ENCODE measurements at places on chromosomes 2 and 18.

GRCh38 chr18:7632152-7633098 is 65.3 kb downstream of the PTPRM start:
- DNase-seq, result no peak

DNA sequence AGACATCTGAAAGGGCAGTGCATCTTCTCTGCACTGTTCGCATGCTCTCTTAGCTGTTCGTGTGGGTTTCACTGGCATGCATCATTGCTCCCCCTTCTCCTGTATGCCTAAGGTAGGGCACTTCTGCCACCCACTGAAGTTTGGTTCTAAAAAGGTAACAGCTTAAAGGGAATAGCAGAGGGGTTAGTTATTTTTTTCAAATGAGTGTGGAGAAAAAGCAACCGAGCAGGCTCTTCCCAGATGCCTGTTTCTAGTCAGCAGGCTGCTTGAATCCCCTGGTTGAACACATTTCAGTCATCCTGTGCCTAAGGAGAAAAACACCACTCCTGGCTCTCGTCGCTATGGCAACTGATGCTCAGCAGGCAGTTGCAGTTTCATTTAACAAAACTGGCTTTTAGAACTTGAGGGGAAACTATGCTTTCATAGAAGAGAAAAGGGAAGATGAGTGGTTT is 69.8 kb upstream of the GALNT3 start:
- no peak for DNase-seq

- no peak for DNase-seq
Measured at GRCh38 chr2:65320042-65320725, 92.6 kb downstream of the ACTR2 start.

DNA sequence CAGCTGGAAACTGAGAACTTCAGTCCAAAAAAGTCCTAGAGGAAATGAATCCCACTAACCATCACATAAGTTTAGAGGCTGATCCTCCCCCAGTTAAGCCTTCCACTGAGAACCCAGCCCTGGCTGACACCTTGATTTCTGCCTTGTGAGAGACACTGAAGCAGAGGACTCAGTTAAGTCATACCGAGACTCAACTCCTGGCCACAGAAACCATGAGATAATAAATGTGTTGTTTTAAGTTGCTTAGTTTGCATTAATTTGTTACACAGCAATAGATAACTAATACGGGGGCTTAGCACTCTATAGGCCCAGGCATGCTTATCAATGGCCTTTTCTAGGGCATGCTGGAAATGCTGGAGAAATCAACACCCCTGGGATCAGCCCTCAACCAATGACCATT is 3.4 kb upstream of the ADD2 start:
- no peak for DNase-seq

GRCh38 chr2:147714582-147714981 is 130.2 kb upstream of the ACVR2A start:
- no peak for DNase-seq

GRCh38 chr18:31835528-31836133 is 75.0 kb upstream of the SLC25A52 start:
- DNase-seq, result no peak

- no peak for DNase-seq
Measured at GRCh38 chr2:181841079-181841478, 50.5 kb upstream of the ITPRID2 start.

- DNase-seq, result no peak
Measured at GRCh38 chr2:232325324-232326273, 53.0 kb upstream of the ALPP start.

DNA sequence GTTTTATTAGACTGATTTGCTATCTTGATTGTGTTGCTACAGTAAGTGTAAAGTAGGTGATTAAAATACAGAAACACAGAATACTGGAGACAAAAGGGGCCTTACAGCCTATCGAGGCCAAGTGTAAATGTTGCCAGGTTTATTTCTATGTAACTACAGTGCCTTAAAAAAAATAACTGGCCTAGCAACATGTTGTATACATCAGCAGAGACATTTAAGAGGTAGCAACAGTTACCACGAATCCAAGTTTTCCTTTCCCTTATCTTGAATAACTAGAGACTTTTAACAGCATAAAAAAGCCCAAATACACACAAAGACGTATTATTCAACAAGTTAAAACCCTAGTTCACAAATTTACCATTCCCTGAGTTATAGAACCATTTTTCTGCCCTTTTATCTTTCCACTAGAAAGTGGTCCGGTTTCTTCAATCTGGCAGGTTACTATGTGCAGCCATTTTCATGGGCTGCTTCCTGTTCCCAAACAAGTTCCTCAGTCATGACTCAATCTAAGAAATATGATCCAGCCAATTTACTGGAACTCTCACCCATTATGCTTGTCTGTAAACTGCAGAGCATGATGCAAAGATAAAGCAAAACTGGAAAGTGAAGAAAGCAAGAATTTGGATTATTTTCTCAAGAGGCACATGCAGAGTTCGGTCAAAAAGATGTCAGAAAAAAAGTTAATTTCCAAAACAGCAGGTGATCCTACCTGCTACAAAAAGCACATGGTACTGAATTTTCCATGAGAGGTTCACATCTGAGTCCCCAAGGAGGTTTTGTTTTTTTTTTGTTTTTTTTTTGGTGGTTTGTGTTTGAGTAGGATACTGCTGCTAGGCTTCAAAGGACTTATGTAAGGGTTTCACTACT is 22.2 kb downstream of the NFE2L2 start:
- peak; percentile 88 for DNase-seq

DNA sequence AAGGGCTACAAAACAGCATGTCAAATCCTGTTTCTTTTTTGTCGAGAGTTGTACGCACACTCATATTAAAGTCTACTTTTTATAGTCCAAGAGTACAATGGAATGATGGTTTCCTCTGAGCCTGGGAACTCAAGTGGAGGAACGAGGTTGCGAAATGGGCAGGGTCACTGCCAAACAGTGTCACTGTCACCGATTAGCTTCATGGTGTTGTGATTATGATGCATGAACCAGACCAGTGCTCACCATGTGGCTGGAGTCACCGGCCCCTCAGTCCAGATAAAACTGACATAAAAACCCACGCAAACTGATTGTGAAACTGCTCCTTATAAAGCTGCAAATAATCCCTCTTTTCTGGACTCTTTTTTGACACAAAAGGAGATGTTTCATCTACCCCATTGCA is 122.0 kb downstream of the COPS8 start:
- no peak for DNase-seq

DNA sequence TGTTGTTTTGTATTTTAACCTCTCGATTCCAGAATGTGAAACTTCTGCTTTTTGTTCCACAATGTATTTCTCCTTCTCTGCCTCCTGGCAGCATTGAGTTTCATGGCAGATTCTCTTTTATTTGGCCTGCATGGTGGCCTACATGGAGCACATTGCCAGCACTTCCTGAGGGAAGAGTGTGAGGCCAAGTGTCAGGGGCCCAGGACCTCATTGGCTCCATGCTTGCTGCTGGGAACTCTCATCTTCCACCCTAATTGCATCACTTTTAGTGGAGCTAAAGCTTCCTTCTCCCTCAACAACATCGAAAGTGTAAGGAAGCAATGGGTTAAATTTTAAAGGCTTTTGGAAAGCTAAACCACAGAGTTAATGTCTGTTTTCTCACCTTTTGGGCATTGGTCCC is 9.5 kb downstream of the TRIB2 start:
- DNase-seq, result no peak

DNA sequence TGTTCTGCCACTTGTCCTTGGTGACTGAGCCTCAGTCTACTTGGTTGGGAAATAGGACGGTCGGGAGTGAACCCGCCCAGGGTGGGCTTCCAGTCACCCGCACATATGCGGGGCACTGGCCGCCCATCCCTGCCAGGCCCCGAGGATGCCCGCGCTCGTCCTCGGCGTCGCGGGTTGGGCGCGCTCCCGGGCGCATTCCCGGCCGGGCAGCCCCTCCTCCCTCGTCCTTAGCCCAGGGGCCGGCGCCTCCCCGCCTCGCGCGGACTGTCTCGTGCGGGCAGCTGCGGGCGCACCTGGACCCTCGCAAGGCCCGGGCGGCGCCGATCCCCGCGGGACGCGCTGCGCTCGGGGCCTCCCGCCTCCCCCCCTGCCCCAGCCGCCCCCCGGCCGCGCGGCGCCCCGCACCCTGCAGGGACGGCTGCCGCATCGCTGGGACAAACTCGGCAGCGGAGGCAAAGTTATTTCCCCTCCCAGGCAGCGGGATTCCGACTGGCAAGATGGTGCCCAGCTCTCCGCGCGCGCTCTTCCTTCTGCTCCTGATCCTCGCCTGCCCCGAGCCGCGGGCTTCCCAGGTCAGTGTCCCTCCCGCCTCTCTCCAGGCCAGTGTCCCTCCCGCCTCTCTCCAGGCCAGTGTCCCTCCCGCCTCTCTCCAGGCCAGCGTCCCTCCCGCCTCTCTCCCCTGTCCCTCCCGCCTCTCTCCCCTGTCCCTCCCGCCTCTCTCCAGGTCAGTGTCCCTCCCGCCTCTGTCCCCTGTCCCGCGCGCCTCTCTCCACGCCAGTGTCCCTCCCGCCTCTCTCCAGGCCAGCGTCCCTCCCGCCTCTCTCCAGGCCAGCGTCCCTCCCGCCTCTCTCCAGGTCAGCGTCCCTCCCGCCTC is at the start of gene FBLN7:
FBLN7 (plus strand) TSS at position 227 of the 874 bp plus-strand sequence; CDS start at position 498, 271 bp downstream.
- DNase-seq, result no peak
